Inflammatory macrophage treated with lipopolysaccharide for 4 hours (primary cell): ENCODE measurements at places on chromosomes 11 and 22.

DNA sequence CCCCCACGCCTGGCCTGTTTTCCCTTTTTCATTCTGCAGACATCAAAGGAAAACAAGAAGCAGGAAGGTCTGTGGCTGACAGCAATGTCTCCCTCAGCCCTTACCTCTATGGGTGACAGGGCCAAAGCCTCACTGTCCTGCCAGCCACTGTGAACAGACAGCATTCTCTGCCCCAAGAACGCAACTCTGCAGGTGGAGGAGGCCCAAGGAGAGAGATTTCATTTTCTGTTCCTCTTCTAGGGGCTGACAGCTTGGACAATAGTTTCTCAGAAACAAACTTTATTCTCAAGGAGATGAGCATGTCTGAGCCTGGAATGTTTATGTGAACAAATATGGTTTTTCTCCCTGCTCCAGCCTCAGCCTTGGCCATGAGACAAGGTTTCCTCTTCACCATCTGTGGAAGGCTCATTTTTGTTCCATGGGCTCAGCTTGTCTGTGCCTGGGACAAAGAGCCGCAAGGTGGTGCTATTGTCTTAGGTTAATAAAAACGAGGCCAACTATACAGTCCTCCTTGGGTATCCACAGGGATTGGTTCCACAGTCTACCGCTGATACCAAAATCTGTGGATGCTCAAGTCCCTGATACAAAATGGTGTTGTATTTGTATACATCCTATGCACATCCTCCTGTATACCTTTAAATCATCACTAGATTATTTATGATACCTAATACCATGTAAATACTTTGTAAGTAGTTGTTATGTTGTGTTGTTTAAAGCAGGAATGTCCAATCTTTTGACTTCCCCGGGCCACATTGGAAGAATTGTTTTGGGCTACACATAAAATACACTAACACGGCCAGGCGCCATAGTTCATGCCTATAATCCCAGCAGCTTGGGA is 5.8 kb downstream of the PIWIL3 start:
- peak; percentile 30 for DNase-seq

DNA sequence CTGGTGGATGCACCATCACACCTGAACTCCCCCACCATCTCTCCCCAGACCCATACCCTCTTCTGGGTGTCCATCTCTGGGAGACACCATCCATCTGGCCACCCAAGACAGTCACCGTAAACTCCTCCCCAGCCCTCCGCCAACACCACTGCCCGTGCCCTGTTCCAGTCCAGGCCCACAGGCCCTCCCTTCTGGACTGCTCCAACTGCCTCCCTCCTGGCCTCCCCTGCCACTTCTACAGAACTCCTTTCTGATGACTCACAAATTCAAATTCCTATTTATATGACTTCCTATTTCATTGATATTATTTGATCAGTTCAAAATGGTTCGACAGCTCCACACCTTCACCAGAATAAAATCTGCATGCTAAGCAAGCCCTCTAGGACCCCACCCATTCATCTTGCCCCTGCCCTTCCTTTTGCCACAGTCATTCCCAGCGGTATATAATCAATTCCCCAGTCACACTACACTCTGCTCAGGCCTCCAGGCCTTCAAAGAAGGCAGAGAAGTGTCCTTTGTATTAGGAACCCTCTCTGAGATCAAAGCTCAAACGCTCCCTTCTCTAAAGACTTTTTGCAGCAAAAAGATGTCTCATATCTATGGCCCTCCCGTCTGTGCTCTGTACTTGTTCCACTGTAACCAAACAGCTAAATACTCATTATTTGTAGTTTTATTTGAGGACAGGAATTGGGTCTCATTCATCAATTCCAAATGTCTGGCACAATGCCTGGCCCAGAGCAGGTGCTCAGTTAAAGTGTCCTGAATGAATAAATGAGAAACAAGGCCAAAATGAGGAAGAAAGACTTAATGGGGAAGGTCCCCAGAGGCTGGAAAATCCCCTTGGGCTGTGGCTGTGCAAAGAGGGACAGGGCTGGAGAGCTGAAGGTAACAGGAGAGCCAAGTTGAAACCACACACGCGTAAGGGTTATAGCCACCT is 29.0 kb downstream of the MYH9 start:
- DNase-seq: peak; percentile 73

DNA sequence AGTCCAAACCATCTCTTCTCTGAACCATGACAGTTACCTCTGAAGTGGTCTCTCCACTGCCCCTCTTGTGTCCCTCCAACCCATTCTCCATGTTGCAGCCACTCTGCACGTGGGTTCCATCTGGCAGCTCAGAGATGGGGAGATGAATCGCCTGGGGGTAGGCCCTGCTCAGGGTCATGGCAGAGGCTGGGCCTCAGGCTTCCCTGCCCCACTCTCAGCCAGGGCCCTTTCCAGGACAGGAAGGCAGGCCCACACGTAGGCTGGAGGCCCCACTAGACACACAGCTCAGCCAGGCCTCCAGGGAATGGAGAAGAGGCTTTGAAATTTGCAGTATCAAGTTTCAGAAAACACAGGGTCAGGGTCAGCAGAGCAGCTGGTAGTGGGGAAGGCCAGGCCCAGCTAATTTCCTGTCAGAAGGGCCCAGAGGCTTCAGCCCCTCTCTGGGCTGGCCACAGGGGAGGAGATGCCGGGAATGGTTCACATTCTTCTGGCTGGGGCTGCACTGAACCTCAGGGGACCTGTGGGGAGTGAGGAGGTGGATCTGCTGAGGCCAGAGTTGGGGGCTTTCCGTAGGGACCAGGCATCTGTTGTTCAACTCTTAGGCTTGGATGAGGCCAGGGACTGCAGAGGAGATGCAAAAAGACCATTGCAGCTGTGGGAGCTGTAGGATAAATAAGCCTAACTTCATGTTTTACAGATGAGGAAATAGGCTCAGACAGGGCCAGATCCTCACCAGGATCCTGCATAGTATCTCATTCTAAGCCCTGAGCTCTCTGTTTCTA is 101.6 kb downstream of the SWAP70 start:
- no peak for DNase-seq

GRCh38 chr11:131606811-131607335 is 236.5 kb downstream of the NTM start:
- DNase-seq: no peak

DNA sequence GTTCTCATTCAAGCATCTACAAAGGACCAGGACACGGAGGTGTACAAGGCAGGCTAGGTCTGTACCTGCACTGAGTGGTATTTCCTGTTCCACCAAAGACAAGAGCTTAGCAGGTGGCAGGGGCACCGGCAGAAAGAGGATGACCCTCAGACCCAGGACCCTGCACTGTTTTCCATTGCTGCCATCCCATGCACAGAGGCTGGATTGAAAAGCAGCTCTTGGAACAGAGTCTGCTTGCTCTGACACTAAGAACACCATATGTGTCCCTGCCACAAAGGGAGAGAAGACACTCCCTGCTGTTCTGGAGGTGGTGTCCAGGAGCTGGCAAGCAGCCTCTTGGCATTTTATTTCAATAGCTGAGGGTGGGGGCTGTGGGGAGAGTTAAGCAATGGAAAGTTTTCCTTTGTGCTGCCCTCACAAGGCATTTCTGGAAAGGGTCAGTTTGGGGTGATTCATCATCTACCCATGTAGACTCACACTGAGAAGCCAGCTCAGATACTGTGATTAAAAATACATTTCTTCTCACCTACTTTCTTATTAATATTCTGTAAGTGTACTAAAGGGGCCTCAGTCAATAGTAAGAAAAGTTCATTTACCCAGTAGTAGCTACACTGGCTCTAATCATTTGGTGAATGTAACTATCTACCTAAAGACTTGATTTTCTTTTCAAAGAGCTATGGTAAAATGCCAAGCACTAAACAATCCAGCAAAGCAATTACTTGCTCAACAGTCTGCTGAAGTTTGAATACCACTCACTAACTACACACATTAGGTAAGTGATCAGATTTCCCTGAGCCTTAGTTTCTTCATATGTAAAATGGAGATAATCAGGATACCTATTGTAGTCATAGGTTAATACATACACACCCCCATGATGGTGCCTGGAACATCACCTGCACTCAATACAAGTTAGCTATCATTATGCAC is 55.2 kb downstream of the SLC1A2 start:
- peak; percentile 82 for DNase-seq

GRCh38 chr22:33747576-33748180 is 172.6 kb downstream of the LARGE1 start:
- DNase-seq: no peak

DNA sequence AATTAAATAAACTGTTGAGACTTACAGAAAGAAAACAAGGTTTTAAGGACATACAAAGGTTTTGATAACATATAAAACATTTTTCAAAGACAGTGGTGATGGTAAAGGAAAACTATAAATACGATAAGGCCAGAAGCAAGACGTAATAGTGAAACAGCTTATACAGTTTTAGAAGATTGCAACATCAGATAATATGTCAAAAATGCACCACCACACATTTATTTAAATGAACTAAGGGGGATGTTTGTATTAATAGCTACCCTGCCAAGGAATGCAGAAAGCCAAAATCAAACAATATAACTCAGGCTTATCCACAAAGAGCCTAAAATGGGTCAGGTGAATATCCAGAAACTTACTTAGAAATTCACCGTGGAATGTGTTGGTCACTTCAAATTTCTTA is 981.6 kb upstream of the FAT3 start:
- no peak for DNase-seq

GRCh38 chr11:70247042-70247709 is 23.3 kb upstream of the PPFIA1 start:
- DNase-seq: no peak

DNA sequence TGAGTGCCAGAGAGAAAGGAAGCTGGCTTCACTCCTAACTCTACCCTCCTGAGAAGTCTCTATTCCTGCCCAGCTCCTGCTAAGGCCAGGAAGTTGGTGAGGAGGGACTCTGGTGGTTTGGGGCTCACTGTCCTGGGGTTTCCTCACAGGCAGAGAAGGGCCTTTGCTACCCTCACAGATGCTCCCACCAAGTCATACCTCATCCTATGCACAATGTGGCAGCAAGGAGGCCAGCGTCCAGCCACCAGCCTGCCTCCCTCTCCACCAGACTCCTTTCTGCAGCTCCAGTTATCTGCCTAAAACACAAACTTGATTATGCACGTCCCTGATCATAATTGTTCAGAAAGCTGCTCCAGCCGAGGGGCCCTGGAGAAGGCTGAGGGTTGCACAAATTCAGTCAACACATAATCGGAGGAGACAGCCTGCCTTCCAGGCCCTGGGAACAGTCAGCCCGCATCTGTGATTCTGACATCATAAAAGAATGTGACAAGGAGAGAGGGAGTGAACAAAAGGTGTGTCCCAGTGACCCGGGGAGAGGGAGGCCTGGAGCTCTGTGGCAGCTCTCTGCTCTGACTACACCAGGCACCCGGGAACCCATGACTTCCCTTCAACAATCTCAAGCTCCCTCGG is 28.8 kb downstream of the DKK3 start:
- no peak for DNase-seq

DNA sequence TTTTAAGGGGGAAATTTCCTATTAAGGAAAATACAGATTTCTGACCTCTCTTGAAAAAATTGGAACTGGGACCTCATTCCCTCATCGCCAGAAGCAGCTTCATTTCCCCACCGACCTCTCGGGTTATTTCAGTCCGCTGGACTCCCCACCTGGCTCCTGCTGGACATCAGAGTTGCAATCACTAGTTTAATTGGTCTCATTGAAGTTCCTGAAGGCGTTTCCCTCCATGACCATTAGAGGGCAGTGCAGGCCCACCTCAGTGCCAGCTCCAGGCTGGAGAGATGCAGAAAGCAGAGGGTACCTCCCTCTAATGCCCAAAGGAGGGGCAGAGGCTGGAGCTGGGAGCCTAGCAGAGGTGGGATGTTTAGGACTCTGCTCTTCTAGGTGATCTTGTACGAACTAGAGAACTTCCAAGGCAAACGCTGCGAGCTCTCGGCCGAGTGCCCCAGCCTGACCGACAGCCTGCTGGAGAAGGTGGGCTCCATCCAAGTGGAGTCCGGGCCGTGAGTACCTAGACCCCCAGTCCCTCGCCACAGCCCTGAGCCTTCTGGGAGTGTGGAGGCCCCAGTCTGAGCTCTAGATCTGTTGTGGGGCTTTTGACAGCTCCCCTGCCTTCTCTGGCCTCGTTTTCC is 2.7 kb downstream of the CRYBB3 start:
- peak; percentile 40 for DNase-seq

GRCh38 chr11:109426442-109427240 is 4.7 kb downstream of the C11orf87 start:
- DNase-seq: no peak

- no peak for DNase-seq
Observed at GRCh38 chr11:977830-978720, 52.4 kb downstream of the AP2A2 start.

GRCh38 chr22:39325392-39325932 is 6.0 kb upstream of the RPL3 start:
- no peak for DNase-seq

- DNase-seq: no peak
Observed at GRCh38 chr11:96760306-96760705, 370.5 kb downstream of the JRKL start.

DNA sequence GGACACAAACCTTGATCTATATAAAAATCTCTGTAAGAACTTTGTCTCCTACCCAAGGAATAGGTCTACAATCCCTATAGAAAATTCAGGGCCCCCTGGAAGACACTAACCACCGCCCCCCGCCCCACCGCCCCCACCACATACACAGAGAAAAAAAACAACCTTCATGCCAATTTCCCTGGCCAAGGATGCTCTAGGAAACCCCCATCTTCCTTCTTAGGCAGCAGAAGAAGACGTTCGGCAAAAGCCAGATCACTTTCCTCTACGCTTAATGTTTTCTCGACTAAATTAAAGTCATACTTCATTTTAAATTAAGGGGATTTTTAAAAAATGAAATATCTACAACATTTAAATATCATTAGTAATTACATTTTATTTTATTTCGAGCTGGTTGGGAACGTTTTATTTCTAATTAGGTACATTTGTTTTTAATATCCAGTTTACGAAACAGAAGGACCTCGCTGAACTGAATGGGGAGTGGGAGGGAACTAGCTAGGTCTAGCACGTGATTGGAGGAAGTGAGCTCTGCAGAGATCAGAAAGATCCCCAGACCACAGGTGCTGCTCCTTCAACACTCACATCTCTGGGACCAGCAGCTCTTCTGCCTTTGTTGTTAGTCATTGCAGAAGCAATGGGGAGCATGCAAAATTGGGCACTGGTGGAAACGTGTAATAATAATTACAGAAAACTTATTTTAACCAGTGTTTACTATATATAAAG is 472.3 kb downstream of the MN1 start:
- no peak for DNase-seq

GRCh38 chr22:50101870-50102565 is 12.2 kb downstream of the MOV10L1 start:
- DNase-seq: no peak

DNA sequence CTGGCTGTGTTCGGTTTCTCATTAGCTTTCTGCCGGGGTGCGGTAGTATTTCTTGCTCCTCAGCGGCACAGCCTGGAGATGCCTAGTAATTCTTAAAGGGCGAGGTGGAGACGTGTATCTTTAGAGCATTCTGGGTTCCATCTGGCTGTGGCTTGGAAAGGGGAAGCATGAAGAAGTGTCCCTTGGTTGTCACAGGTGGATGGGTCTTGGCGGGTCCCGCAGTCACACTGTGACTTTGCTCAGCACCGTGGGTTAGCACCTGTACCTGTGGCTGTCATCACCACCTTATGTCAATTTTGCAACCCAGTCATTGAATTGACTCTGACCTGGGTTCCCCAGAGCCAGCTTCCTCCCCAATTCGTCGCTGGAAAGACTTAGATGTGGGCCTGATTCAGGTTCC is 57.6 kb downstream of the MIAT start:
- no peak for DNase-seq
